ELR (cell line): ENCODE measurements at places on chromosomes 11 and 22.
A peak's percentile ranks its signal among the peaks of the same experiment; 100 is the strongest.

DNA sequence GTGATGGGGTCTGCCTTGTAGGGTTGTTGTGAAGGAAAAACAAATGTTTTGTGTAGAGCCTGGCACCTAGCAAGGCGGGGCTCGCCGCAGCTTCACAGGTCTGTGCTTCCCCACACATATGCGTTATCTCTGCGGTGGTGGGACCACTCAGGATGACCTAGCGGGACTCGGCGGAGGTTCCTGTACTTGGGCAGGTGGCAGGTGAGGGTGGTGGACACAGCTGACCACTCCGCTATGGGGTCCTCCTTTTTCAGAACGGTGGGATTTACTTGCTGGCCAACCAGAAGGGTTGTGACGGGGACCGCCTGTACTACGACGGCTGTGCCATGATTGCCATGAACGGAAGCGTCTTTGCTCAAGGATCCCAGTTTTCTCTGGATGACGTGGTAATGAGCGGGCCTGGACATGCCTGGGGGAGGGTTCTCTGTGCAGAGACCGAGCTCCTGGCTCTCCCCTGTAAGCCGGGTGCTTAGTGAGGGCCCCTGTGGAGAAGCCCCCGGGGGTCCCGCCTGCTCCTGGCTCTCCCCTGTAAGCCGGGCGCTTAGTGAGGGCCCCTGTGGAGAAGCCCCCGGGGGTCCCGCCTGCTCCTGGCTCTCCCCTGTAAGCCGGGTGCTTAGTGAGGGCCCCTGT is 21.3 kb downstream of the NADSYN1 start:
- no peak for DNase-seq

GRCh38 chr11:111531687-111532364 is 8.7 kb upstream of the LAYN start:
- peak; percentile 97 for DNase-seq

- DNase-seq: no peak
These were observed 47.5 kb downstream of the ZBTB16 start for GRCh38 chr11:114106986-114107385.

- no peak for DNase-seq
These were observed 887.5 kb downstream of the NTM start for GRCh38 chr11:132257871-132258270.

GRCh38 chr11:25483915-25484635 is 847.9 kb upstream of the ANO3 start:
- no peak for DNase-seq

DNA sequence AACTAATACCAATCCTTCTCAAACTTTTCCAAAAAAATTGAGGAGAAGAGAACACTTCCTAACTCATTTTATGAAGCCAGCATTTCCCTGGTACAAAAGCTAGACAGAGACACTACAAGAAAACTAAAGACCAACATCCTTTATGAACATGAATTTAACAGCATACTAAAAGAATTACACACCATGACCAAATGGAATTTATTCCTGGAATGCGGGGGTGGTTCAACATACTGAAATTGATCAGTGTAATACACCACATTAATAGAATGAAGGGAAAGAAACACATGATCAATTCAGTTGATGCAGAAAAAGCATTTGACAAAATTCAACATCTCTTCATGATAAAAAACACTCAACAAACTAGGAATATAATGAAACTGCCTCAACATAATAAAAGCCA is 148.1 kb downstream of the WNT7B start:
- peak; percentile 35 for DNase-seq

DNA sequence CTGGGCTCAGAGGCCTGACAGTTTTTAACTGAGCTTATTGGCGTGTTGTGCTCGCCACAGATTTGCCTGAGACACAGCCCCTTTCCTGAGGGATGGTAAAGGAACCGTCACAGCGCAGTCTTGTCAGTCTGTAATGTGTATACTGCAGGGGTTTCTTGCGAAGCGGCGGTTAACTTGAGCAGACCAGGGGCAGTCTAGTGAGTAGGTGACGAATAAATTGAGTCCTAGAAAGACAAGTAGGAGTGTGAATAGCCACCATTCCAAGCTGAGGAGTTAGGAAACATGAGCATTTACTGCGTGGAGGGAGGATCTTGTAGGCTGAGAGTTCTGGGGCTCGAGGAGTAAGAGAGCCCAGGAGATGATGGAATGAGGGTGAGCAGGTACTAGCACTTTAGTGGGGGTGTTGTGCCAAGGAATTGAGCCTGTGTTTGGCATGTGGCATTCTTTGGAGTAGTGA is 1.4 kb downstream of the MED15 start:
- DNase-seq: peak; percentile 48

GRCh38 chr22:27501191-27501936 is 300.2 kb downstream of the MN1 start:
- DNase-seq: no peak

- peak; percentile 8 for DNase-seq
These were observed 142.1 kb downstream of the CNTN5 start for GRCh38 chr11:99162819-99163218.

- DNase-seq: peak; percentile 47
These were observed 26.8 kb downstream of the CLDN25 start for GRCh38 chr11:113806406-113806805.
